ENCODE measurements at places on chromosomes 12 and 14.

GRCh38 chr12:122197612-122197966 is 5.9 kb upstream of the B3GNT4 start:
- DNase-seq, result no peak

DNA sequence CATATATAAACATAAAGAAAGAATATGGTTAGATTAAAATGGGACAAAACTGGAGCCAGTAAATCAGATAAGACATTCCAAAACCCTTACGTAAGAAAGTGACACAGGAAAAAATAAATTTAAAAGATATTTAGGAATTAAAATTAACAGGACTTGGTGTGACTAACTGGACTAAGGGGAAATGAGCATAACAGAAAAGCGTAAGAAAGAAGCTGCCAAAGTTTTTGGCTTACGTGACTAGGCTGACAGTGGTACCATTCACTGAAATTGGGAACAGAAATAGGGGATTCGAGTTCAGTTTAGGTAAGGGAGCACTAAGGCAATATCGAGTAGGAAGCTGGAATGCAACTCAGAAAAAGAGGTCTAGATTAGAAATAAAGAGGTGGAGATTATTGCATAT is 7.8 kb downstream of the CDK17 start:
- no peak for DNase-seq

DNA sequence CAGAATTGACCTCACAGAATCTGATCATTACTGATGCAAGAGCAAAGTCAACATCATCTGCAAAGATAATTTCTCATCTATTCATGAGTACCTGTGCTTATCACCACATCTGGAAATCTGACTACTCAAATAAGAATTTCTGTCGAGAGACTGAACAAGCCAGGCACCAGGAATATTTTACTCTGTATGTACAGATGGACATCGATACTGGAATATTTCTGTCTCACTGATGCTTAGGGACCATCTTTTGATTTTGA is 105.2 kb downstream of the BICD1 start:
- DNase-seq, result no peak

DNA sequence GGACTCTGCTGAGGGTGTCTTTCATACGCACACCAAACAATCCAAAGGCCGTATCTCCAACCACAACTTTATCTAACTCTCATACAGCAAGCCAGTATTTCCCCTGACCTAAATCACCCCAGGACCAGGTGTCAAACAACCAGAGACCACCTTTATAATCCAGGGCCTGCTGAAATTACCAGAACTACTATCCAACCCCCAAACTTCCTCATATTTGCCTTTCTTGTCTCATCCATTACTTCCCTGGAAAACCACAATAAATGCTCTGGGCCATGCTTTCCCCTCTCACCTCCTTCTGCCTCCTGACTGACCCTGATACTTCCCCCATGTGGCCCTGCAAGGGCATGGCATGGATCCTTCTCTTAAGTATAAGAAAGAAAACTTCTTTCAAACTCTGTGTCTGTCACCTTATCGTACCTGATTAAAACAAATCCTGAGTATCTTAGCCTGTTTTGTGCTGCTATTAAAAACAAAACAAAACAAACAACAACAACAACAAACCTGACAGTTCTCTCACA is 44.7 kb upstream of the CRACR2A start:
- no peak for DNase-seq

GRCh38 chr12:25384893-25385248 is 134.1 kb upstream of the KRAS start:
- no peak for DNase-seq

- no peak for DNase-seq
Observed at GRCh38 chr14:83172363-83172762, 1638.7 kb upstream of the SEL1L start.

GRCh38 chr12:65853489-65854157 is 29.3 kb downstream of the HMGA2 start:
- DNase-seq, result no peak

GRCh38 chr14:48983351-48983888 is 602.8 kb downstream of the RPS29 start:
- no peak for DNase-seq

- DNase-seq, result no peak
Observed at GRCh38 chr12:114405519-114406271, at the start of gene TBX5. TSS of gene TBX5 (minus strand) at chr12:114406144. CDS start at chr12:114403898, 2,246 bp downstream.

DNA sequence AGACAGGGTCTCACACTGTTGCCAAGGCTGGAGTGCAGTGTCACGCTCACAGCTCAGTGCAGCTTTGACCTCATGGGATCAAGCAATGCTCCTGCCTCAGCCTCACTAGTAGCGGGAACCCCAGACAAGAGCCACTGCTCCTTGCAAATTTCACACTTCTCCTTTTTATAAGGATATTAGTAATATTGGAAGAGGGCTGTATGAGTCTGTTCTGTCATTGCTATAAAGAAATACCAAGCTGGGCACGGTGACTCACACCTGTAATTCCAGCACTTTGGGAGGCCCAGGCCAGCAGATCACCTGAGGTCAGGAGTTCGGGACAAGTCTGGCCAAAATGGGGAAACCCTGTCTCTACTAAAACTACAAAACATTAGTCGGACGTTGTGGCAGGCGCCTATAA is 12.9 kb upstream of the ORAI1 start:
- no peak for DNase-seq

GRCh38 chr12:19517583-19517982 is 78.3 kb downstream of the AEBP2 start:
- peak; percentile 67 for DNase-seq

DNA sequence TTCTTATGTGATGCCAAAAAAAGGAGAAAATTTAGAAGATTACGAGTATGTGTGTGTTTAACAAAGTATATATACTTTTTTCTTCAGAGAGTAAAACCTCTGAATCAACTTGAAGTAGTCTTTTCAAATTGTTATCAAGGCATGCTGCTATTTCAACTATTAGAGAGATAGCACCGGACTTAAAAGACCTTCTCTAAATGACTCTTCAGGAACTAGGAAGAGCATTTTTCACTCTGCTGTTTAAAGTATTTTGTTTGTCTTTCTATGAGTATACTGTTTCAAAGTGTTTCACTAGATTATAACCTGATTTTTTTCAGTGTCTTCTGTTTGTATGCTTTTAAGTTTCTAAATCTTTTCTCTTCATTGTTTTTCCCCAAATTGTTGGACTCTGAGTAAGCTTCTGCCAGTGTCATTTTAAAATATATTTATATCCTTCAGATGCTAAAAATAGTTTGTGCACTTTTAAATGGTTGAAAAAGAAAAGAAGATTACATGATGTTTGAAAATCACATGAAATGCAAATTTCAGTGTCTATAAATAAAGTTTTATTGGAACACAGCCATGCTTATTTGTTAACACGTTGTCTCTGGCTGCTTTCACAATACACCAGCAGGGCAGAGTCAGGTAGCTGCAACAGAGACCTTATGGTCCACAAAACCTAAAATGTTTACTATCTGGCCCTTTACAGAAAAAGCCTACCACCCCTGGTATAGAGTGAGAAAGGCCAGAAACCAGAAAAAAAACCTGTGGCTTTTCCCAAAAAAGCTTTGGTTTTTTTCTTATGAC is 21.3 kb downstream of the CRADD start:
- no peak for DNase-seq

DNA sequence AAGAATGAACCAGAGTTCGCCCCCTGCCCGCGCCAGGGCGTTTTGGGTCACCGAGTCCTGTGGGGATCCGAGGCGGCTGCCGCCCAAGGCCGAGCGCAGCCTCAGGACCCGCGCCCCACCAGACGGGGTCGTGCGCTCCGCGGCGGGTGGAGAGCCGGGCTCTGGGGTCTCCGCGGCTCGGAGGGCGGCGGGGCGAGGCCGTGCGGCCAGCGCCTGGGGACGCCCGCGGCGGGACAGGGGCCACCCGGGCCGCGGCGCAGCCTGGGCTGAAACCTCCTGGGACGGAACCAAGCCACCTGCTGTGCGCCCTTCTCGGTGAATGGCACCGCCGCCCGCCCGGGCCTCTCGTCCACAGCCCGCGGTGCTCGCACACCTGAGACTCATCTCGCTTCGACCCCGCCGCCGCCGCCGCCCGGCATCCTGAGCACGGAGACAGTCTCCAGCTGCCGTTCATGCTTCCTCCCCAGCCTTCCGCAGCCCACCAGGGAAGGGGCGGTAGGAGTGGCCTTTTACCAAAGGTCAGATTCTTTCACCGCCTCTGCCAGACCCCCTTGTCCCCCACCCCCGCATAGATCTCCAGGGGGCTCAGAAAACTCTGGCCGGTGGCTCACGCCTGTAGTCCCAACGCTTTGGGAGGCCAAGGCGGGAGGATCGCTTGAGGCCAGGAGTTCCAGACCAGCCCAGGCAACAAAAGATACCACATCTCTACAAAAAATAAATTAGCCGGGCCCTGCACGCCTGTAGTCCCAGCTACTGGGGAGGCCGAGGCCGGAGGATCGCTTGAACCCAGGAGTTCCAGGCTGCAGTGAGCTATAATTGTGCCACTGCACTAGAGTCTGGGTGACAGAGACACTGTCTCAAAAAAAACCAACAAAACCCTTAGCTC is 901 bp downstream of the B3GNT4 start:
- DNase-seq, result no peak

- DNase-seq, result no peak
Observed at GRCh38 chr14:102318781-102319276, 717 bp upstream of the ZNF839 start.

DNA sequence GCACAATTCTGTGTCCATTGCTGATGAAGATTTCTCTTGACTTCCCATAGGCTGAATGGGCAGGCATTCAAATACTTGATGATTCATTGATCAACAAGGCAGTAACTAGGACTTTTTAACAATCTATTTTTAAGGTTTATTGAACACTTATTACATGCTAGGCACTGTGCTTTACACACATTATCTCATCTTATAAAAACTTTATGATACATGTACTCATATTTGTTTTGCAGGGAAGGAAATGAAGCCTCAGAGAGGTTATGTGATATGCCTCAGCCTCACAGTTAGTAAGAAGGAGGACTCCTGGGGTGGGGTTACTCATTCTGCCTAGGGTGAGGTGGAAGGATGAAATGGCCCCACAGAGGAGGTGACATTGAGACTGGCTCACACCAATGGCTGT is 12.9 kb upstream of the EMP1 start:
- DNase-seq, result no peak

DNA sequence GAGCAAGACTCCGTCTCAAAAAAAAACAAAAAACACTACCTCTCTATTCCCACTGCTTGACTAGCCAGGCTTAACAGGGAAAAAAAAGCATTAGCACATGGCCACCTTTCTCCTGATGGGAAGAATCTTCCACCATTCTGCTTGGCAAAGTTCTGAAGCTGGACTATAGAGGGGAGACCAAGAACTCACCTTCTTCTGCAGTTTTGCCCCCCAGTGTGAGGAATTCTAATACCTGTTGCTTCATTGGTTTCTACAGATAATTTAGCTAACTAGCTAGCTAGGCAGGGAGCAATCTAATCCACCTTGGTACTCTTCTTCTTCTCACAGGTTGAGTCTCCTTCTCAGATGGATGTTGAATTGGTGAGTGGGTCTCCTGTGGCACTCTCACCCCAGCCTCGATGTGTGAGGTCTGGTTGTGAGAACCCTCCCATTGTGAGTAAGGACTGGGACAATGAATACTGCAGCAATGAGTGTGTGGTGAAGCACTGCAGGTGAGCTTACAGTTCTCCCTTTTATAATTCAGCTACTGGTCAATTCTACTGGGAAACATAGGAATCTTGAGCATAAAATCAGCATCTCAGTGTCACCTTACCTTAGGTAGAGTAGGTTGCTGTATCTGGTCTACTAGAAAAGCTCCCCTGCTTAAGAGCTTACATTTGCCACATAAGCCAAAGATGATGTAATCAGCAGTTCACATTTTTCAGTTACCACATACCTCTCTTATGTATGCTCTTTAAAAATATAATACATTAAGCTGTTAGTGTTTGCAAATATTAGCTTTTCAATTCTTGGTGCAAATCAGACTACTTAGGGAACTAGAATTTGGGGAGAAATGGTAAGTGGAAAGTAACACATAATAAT is 16.0 kb downstream of the METTL3 start:
- no peak for DNase-seq

GRCh38 chr12:104154286-104154685 is 16.3 kb upstream of the NFYB start:
- DNase-seq, result no peak

DNA sequence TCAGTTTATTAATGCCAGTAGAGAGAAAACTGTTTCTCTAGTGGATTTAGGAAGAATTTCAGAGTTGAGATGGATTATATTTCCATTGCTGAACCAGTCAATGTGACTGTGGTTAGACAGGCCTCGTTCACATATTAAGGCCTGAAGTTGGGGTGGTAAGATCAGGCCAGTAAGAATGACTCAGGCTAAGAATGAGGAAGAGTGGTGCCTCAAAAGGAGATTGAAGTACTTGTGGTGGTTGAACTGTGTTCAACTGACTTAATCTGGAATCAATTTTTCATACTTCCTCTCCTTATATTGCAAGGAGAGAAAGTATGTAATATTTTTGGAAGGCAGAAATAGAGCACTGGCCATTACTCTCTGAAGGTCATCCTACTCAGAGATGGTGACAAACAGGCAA is 37.8 kb upstream of the ATF7IP start:
- DNase-seq, result no peak

- no peak for DNase-seq
Observed at GRCh38 chr12:28866715-28867503, 282.2 kb upstream of the FAR2 start.

GRCh38 chr12:1059162-1059561 is 68.1 kb downstream of the ERC1 start:
- DNase-seq, result no peak

Data from right hindlimb (tissue), 1 donor.